ENCODE measurements at places on chromosomes 5 and 9. TPM values are rescaled to one million over a fixed set of nuclear protein-coding genes. Genes with fewer than 3 reads are reported as not detected.

Gene NPDC1
- 11.9 TPM for total RNA-seq

Gene C8G
- not detected for total RNA-seq

Gene LURAP1L
- 8.0 TPM for total RNA-seq

Gene PTAR1
- total RNA-seq, result 36.6 TPM

Gene KIAA1958
- total RNA-seq, result 2.7 TPM

GRCh38 chr9:83701769-83702168 lies 6.0 kb downstream of the UBQLN1 start:
- no peaks in the 10 kb centered on the region for H3K36me3 ChIP-seq
- peaks cover 85% of the 10 kb centered on the region for H3K4me1 ChIP-seq
- H3K4me3 ChIP-seq, result no peak overlapping the region
- no peaks in the 10 kb centered on the region for H3K27me3 ChIP-seq

DNA sequence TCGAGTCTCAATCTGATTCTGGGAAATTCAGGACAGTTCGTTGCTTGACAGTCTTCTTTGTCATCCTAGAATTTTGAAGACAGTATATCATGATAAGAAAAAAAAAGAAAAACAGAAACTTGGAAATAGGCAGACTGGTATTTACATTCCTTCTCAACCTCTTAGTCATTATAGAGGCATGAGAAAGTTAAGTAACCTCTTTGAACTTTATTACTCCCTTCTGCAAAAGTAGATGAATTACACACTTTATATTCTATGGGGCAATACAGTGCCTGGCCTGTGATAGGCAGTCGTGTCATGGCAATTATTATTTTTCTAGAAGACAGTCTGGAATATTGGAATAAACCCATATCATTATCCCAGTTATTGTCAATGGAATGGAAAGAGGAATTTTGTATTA lies 828.9 kb downstream of the TLR4 start:
- H3K27ac ChIP-seq, result no peak overlapping the region
- H3K4me3 ChIP-seq, result no peak overlapping the region
- H3K27me3 ChIP-seq, result no peaks in the 10 kb centered on the region
- H3K4me1 ChIP-seq, result no peaks in the 10 kb centered on the region
- no peaks in the 10 kb centered on the region for H3K36me3 ChIP-seq
- no peak for DNase-seq

GRCh38 chr5:127846884-127847283 lies 143.7 kb downstream of the CCDC192 start:
- H3K36me3 ChIP-seq, result no peaks in the 10 kb centered on the region
- no peaks in the 10 kb centered on the region for H3K27me3 ChIP-seq
- no peak for DNase-seq

- no peaks in the 10 kb centered on the region for H3K4me1 ChIP-seq
- H3K36me3 ChIP-seq, result no peaks in the 10 kb centered on the region
- H3K27me3 ChIP-seq, result no peaks in the 10 kb centered on the region
- no peak overlapping the region for H3K27ac ChIP-seq
- DNase-seq, result no peak
Measured at GRCh38 chr9:84258371-84258770, 82.2 kb downstream of the SLC28A3 start.

GRCh38 chr9:132014218-132014805 lies 65.4 kb downstream of the MED27 start:
- H3K4me3 ChIP-seq, result no peak overlapping the region
- no peaks in the 10 kb centered on the region for H3K4me1 ChIP-seq
- no peaks in the 10 kb centered on the region for H3K36me3 ChIP-seq
- DNase-seq, result no peak
- H3K27ac ChIP-seq, result no peak overlapping the region

Measured in esophagus squamous epithelium (tissue), 5 donors.